ENCODE measurements at places on chromosomes 16 and 17. TPM values are rescaled to one million over a fixed set of nuclear protein-coding genes. Genes with fewer than 3 reads are reported as not detected.

- DNase-seq = no peak
These were observed 512 bp downstream of the PMM2 start for GRCh38 chr16:8798174-8798527.

GRCh38 chr17:34378664-34379101 is 15.7 kb upstream of the CCL1 start:
- no peak for DNase-seq

GRCh38 chr17:36935671-36936454 is 1.4 kb upstream of the LHX1 start:
- peak; percentile 52 for DNase-seq

DNA sequence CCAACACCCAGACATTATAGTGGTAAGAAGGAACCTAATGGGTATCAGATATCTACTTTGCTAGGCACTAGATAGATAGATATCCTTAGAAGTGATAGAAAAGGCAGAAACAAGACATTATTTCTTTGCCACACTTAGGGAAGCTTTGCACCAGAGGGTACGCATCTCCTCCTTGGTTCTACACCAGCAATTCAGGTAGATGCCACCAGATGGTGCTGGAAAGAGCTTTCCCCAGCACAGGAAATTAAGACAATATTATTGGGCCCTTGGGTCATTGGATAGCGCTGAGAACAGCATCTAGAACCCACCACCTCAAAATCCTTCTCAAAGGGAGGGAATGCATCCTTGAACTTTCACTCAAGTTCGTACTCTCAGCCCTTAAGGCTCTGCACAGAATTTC is 173.8 kb upstream of the CCL2 start:
- peak; percentile 16 for DNase-seq

- no peak for DNase-seq
These were observed 14.3 kb upstream of the SRCIN1 start for GRCh38 chr17:38619937-38620550.

TLCD2 gene
- 2.1 TPM for total RNA-seq

IL17C gene
- not detected for total RNA-seq

SYT17 gene
- 1.5 TPM for total RNA-seq

PDILT gene
- not detected for total RNA-seq

FGF11 gene
- total RNA-seq = 56.8 TPM

PLD6 gene
- 0.42 TPM for total RNA-seq

GPR142 gene
- not detected for total RNA-seq

Measured in cardiac muscle cell (in vitro differentiated cells and primary cell).